ENCODE measurements at places on chromosomes 12 and 14.
A peak's percentile ranks its signal among the peaks of the same experiment; 100 is the strongest.

GRCh38 chr14:75244121-75244520, 34.5 kb upstream of the FOS start:
- no peak for DNase-seq

DNA sequence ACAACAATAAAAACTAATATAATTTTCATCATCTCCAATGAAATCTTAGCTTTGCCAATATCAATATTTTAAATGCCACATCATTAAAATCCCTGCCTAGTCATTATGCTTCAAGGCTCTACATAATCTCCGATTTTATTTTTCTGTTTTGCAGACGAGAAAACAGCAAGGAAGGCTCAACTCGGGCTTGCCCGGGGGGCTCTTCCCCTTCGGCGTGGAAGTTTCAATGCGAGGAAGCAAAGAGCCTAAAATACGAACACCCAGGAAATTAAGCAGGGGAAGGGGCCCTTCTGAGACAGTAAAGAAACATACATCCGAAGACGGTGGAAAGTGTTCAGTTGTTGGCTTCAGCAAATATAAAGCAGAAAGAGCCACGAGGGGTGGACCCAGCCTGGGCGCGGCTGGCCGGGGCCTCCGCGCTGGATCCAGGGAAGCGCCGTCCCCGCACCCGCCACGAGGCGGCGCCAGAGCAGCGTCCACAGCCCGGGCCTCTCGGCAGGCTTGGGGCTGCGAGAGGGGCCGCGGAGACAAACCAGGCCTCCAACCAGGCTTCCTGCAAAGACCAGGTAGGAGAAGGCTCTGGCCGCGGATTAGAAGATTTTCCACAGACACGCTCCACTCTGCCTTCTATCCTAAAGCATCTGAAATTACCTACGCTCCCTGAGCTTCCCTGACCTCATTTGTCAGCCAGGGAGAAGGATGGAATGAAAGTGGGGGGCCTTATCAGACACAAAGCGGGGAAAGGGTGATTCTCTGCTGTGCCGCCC, 77.2 kb downstream of the SERPINA3 start:
- peak; percentile 82 for DNase-seq

GRCh38 chr14:86739761-86740160, 1209.8 kb downstream of the FLRT2 start:
- no peak for DNase-seq

DNA sequence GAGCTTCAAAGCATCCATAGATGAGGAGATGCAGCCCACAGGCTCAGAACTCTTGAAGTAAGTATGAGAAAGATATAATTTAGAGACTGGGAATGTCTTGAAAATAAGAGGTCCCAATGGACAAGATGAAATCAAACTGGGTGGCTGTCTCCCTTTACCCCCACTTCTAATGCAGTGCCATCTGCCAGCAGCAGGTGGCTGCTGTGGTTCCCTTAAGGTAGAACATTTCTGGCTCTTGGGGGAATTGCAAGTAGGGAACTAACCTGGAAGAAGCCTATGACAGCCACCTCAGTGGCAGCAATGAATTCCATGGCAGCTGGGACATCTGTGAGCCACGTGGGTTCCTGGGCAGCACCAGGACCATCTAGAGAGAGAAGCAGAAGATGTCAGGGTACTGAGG, 648 bp downstream of the ERP27 start:
- peak; percentile 60 for DNase-seq

DNA sequence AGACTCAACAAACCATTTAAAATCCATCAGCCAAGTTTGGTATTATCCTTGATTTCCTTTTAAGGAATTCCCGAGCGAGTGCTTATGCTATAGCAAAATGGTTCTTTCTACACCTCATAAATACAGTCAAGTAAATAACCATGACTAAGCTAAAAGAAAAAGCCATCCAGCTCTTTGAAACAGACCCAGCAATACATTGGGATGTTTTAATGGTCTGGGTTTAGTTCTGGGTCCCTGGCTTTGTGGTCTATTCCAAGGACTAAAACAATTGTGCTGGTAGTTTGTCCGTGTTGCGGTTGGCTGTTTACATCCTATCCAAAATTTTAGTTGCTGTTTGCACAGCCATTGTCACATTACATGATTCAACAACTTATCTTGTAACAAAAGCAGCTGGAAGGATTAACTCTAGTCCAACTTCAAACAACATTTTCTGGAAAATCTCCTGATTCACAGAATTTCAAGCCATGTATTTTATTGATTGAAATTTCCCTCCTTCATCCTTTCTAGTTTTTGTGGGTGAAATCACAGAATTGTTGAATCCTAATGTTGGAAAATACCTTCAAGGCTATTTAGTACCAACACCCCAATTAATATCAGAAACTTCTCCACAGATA, 19.6 kb downstream of the KLRB1 start:
- no peak for DNase-seq

DNA sequence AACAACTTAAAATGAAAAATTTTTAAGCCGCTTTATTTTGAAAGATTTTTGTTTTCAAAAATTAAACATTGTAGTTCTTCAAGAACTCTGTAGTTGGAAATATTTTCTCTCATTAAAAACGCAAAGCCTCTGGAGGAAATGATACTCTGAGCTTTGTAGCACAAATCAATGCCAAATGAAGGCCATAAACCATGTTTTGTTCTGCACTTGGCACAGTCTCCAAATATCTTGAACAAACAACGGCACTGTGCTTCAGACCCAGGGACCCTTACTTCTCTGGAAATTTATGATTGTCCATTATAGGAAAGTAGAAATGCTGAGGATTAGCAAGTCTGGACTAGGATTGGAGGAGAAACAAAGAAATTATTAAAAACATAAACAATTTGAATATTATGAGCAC, 160.8 kb upstream of the BMP4 start:
- DNase-seq: no peak

- DNase-seq: no peak
Measured at GRCh38 chr12:98220636-98221035, 294.8 kb upstream of the TMPO start.

GRCh38 chr12:84313323-84313675, 599.3 kb downstream of the SLC6A15 start:
- DNase-seq: no peak

DNA sequence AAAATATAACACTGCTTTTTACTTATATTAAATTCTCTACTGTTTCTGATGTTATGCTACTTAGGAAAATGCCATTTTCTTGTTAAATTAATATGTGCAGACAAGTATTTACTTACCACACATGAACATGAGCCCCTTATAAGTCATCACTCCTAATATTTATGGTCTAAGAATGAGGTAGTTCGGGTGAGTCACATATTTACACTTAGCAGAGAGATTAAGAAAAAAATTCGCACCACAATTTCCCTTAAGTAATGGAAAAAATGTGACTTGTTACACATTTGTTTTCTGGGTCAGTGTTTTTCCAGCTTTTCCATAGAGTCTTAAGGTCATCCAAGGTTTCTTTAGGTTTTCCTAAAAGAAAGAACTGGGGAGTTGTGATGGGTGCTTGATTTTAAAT, 68.3 kb downstream of the RERG start:
- no peak for DNase-seq

DNA sequence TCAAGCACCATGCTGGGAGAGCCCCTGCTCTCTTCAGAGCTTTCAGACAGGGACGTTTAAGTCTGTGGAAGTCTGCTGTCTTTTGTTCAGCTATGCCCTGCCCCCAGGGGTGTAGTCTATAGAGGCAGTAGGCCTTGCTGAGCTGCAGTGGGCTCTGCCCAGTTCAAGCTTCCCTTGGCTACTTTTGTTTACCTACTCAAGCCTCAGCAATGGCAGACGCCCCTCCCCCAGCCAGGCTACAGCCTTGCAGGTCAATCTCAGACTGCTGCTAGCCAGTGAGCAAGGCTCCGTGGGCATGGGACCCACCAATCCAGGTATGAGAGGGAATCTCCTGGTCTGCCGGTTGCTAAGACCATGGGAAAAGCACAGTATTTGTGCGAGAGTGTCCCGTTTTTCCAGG, 37.4 kb upstream of the C12orf71 start:
- DNase-seq: no peak

DNA sequence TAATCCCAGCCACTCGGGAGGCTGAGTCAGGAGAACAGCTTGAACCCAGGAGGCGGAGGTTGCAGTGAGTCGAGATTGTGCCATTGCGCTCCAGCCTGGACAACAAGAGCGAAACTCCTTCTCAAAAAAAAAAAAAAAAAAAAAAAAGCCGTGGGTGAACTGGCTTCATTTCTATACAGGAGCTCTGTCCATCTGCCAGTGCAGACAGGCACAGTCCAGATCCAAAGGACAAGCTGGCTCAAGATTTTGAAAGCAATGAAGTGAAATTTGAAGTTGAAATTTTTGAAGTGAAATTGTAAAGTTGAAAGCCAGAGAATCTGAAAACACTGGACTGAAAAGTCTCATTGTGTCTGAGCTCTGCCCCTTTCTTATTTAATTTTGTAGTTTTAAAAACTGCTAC, 134.7 kb downstream of the CALM1 start:
- no peak for DNase-seq

DNA sequence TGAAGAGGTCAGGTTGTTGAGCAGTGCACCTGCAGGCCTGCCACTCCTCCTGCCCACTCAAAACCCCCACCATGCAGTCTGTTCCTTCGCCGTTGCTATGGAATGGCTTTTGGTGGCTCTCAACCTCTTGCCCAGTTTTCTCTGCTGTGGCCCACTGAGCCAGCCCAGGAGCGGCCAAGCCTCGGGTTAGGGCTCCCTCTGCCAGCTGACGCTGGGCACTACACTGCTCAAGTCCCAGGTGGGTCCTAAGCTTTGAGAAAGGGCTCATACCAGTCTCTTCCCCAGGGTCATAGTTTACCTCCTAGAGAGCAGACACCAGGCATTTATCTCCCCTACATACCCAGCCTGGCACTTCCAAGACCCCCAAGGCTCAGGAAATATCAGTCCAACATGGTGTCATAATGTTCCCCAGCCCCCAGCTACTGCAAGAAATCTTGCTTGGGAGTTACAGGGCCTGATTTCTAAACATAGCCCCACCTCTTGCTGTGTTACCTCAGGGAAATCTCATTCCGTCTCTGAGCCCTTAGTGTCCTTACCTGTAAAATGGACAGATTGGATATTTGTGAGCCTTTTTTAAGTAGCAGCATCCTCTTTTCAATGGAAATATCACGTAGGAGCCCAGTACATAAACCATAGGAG, 59.4 kb downstream of the TSPAN11 start:
- peak; percentile 82 for DNase-seq

GRCh38 chr14:73167727-73168126, 31.4 kb downstream of the PSEN1 start:
- no peak for DNase-seq

DNA sequence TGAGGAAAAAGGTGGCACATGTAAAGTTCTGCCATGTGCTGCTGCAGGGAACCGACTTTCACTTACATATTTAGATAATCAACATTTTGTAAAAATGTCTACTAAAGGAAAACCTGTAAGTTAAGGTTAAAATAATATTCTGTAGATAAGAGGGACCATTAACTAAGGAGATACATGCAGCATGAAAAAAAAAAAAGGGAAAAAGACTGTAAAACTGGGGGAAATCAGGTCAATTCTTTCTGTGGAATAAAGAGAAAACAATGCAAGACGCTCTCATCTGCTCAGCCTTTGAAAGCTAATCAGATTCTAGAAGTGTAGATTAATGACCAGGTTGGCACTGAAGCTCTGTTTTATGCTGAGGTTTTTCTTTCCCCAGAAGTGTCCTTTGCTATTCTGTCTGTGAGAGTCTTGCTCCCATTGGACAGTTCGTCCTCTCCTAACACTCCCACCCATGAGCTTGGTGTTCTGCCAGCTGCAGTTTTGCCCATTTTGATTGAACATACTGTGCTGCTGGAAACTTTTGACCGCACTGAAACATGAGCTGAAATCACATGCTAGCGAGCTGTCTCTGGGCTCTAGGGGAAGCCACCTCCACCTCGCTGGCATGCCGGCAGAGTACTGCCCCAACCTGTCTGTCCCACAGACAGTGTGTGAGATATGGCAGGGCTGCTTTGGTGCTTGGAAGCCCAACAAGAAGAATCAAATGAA, 39.7 kb downstream of the PPTC7 start:
- DNase-seq: no peak

DNA sequence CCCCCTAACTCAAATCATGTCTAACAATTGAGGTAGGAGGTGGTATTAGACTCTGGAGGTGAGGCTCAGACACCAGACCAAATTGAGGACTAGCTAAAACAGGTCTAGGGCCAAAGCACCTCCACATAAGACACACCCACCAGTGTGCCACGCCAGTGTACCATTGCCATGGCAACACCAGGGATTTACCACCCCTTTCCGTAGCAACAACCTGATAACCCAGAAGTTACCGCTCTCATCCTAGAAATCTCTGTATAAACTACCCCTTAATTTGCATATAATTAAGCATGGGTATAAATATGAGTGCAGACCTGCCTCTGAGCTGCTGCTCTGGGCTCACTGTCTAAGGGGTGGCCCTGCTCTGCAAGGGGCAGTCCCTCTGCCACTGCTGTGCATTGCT, 57.4 kb upstream of the PPP2R5C start:
- no peak for DNase-seq

DNA sequence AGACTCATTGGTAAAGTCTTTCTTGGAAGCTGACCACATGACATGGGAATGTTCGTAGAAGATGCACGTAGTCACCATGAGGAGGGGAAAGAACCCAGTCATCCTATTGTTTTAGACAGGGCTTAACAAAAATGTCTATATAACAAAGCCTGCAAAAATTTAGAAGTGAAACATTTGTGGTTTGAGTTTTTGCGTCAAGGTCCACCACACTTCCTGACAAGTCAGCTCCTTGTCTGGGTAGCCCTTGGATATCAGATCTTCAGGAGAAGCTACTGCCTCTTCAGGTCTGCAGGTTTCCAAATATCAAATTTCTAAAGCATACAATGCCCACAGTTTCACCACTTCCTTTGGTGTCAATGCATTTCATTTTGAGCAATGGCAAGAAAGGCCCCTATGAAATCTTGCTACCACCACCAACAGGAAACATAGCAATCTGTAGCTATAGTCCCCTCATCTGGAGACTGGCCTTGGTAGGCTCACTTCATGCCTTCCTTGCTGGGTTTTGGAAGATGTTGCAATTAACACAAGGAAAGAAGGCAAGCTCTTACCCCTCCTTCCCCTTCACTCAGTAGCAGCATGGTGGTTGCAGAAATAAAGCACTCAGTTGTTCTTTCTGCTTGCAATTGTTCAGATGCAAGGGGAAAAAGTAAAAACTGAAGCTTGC, 235.2 kb downstream of the PCNX1 start:
- no peak for DNase-seq

GRCh38 chr12:96438330-96438729, 38.1 kb upstream of the CDK17 start:
- no peak for DNase-seq

GRCh38 chr12:124087266-124088051, 114.4 kb downstream of the ZNF664 start:
- DNase-seq: no peak

GRCh38 chr14:74533576-74533975, 40.0 kb downstream of the ISCA2 start:
- DNase-seq: no peak

Measured in Karpas-422 (cell line).